Activated effector memory CD4-positive, alpha-beta T cell treated with Interleukin-2 at 50 U/mL for 16 hours (primary cell): ENCODE measurements at places on chromosomes 4 and X.

GRCh38 chr4:178215763-178216162, 773.5 kb upstream of the AGA start:
- DNase-seq = no peak

GRCh38 chrX:16825264-16826035, 39.2 kb downstream of the TXLNG start:
- no peak for DNase-seq

GRCh38 chr4:13525606-13526281, 18.6 kb downstream of the NKX3-2 start:
- DNase-seq = no peak

DNA sequence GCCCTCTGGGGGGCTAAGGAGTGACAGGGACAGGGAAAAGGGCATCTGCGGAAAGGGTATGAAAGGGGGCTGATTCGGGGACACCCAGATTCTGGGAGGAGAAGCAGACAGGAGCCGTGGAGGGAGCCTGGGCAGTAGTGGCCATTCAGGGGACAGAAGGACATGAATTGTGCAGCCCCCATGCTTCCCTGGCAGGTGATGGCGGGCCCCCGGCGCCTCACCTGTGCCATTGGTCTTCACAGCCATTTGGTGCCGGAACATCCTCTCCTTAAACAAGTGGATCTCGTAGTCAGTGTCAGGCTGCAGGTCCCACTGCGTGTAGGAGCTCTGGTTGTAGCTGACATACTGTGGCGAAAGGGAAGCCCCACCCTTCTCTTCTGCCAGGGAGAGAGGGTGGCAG, 21.9 kb downstream of the L1CAM start:
- no peak for DNase-seq

- no peak for DNase-seq
Measured at GRCh38 chr4:15777697-15778288, 335 bp upstream of the CD38 start.

GRCh38 chr4:136810626-136811025, 721.7 kb downstream of the PCDH18 start:
- no peak for DNase-seq

DNA sequence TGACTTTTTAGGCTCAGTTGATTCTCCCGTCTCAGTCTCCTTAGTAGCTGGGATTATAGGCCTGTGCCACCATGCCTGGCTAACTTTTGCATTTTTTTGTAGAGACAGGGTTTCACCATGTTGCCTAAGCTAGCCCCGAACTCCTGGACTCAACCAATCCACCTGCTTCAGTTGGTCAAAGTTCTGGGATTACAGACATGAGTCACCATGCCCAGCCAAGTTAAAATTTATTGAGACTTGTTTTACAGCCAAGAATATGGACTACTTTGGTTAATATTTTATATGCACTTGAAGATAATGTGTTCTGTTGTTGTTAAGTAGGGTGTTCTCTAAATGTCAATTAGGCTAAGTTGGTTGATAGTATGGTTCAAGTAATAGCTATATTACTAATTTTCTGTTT, 58.7 kb downstream of the CYTL1 start:
- no peak for DNase-seq

- DNase-seq = no peak
Measured at GRCh38 chrX:135315864-135316263, 6.6 kb downstream of the ETDC start.

DNA sequence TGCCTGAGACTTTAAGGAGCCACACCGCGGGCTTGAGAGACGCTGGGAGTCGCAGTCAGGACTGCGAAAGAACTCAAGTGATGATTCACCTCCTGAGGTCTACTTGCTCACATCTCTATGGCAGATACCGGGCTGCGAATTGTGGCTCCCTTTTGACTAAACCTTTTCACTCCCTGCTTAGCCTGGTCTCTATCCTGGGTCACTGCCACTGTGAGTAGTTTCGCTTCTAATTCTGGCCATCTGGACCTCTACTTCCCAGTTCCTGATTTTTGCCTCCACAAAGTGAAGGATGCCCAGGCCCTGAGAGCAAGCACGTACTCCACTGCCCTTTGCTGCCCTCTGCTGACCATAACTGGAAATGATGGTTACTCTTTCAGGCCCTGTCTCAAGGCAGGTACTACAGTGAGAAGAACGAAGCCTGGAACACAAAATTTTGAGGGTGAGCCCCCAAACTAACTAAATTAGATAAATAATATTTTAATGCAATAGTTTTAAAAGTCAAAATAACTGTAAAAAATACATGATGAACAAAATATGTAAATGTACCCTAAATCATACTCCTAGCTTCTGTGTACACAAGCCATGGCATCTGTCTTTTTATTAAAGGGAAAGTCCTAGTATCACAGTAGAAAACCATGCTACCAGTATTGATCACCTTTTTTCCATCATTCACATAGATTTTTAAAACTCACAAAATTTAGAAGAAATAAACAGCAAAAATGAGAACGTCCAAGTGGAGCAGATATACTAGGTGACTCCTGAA, 16.7 kb downstream of the MAD2L1 start:
- DNase-seq = peak; percentile 40

- DNase-seq = no peak
Measured at GRCh38 chr4:108851366-108851765, 88.5 kb upstream of the ETNPPL start.

- no peak for DNase-seq
Measured at GRCh38 chr4:384311-385010, 46.8 kb downstream of the ZNF141 start.
